ENCODE measurements at places on chromosomes 12 and 14.
A peak's percentile ranks its signal among the peaks of the same experiment; 100 is the strongest.

DNA sequence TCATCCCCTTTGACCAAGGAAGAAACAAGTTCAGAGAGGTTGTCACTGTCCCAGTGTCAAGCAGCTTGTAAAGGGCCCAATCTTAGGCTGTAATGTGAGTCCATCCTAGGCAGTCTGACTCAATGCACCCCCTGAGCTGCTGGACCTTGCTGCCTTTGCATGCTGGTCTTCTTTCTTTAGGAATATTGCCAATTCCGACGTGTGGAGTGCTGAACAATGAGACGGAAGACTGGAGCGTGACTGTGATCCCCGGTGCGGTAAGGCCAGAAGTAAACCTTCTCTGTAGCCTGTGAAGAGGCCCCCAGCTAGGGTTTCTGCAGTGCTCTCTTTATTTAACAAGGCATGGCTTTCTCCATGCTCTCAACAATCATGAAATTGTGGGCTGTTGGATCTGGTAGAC lies 963 bp downstream of the TCTN2 start:
- DNase-seq: no peak

DNA sequence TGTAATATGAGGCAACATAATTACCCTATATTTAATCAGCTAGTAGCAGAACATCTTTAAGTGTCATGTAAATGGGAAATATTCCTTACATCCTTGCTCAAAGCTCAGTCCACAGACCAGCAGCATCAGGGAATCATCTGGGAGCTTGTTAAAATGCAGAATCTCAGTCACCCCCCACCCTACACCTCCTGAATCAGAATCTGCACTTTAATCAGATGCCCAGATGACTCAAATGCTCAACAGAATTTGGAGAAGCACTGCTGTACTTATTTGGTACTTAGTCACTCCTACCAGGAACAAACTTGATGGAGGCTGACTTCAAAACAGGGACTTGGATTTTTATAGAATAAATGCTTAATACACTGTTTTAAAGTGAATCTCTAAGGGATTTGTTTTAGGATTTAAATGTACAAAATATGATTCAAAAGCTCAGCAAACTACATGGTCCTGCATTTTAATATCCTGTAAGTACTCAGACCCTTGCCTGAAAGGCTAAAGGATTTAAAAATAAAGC lies 96.5 kb downstream of the ARMH4 start:
- DNase-seq: no peak

DNA sequence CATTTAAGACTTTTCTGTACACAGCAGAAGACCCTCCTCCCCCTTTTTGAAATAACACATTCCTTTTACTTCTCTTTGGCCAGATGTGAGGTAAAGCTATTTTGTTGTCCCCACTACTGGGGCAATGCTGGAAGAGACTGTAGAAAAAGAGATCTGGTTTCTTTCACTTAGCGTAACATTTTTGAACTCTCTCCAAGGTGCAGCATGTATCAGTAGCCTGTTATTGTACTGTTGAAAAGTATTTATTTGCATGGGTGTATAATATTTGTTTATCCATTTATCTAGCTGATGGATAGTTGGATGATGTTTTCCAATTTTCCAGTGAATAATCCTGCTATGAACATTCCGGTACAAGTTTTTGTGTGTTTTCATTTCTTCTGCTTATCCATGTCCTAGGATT lies 335.2 kb downstream of the SOX5 start:
- DNase-seq: no peak

DNA sequence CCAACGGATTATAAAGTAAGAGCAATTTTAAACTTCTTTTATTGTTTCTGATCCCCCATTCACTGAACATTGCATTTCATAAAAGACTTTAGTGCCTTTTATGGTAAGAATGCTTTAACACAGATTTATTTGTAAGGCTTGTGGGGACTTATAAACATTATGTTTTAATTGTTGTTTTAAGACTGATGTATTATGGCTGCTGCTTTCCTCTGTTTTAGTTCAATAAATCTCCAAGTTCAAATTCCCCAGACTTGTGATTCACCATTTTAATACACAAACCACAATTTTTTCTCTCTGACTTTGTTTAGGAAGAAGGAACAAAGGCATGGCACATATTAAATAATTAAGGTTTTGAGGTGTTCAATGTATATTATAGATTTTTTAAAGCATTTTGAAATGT lies 753.3 kb downstream of the SLC6A15 start:
- no peak for DNase-seq

DNA sequence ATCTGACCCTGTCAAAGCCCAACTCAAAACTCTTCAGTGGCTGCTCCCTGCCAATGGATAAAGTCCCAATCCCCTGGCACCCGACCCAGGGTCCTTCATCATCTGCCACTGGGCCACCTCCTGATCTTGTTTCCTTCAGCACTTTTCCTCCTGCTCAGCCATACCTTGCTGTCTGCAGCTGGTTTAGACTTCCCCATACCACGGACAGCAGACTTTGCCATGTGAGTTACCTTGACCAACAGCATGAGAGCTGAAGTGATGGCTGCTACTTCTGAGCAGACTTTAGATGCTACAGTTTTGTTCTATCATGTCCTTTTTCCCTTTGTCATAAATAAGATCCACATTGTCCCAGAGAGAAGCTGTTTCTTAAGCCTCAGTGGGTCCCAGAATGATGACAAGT lies 33.3 kb upstream of the STON2 start:
- no peak for DNase-seq

DNA sequence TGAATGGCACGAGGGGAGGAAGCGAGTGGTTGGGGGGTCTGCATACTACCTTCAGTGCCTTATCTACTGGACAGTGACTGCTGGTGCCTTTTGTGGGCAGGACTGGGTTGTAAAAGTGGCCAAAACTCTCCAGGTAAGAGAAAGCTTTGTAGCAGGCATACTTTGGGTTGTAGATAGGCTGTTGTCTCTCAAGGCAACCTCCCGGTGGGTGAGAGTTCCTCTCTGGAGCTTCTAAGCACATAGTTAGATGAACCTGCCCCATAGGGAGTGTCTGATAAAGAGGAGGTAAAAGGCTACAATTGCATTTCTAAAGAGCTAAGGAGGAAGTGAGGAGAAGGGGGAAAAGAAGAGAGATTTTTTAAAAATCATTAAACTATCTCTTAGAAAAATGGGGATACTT lies 4.2 kb upstream of the DAD1 start:
- no peak for DNase-seq

DNA sequence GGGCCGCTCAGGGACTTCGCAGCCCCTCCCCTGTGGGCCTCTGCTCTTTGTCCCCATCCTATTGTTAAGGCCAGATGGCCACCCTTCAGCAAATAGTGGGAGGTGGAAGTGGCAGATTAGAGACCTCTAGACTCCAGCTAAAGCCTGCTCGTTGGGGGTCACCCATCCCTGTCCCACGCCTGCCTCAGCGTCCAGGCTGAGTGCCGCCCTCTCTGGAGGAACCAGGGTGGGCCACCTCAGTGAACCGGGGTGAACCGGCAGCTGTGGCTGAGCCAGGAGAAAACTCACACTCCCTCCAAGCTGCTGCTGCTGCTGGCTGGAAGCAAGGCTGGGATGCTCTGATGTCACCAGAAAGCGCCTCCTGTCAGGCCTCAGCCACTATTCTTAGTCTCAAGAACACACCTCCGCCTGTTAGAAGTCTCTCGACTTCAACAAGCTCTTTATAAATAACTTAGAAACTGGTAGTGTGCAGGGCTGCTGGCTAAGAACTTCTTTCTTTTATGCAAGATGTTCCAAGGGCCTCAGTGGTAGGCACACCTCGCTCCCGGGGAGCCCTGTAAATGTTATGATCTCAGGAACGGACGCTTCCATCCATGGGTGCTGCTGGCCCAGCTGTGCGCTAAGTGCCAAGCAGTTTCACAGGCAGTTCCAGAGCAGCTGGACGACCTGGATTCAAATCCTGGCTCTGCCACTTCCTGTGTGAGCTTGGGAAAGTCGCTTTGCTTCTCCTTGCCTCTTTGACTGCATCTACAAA lies 19.8 kb upstream of the TESC start:
- no peak for DNase-seq

- no peak for DNase-seq
Observed at GRCh38 chr14:101253948-101254347, 307.3 kb upstream of the DIO3 start.

DNA sequence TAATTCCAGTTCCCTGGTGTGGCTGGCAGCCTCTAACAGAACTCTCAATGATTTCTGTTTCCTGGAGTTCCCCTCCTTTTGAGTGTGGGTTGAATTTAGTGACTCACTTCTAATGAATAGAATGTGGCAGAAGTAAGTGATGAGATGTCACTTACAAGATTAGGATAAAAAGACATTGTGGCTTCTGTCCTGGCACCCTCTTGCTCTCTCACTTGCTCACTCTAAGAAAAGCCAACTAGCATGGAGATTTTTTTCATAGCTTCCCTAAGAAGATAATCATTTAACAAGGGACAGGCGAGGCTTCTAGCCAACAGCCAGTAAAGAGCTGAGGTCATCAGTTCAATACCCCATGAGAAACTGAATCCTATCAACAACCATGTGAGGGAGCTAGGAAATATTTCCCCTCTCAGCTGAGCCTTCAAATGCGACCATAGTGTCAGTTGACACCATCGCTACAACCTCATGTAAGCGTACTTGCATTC lies 156.7 kb downstream of the TMTC3 start:
- DNase-seq: peak; percentile 70

GRCh38 chr12:124608450-124608870 lies 41.0 kb upstream of the NCOR2 start:
- no peak for DNase-seq

GRCh38 chr14:104513641-104514046 lies 65.9 kb upstream of the C14orf180 start:
- DNase-seq: no peak

- no peak for DNase-seq
Observed at GRCh38 chr14:40248671-40249070, 816.4 kb upstream of the FBXO33 start.

DNA sequence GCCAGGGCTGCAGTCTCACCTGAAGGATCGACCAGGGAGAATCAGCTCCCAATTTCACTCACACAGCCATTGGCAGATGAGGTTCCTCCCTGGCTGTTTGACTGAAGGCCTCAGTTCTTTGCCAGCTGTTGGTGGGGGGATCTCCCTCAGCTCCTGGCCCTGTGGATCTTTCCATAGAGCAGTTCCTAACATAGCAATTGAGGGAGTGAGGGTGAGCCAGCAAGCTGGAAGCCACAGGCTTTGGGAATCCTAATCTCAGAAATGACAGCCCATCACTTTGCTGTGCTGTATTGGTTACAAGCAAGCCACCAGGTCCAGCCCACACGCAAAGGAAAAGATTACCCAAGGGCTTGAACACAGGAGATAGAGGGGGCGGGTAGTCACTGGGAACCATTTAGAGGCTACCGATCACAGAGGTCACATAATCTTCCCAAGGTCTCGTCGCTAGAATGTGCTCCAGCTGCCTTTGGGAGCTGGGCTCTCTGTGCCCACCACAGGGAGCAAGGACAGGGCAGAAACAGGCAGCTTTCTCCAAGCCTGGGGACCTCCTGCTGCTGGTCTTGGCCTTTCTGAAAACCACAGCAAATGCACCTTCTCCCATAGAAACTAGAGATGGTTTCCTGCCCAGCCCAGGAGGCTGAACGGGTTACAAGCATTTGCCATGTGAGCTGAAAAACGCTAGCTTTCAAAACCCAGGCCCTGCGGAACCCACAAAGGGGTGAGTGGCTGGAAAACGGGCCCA lies 4.6 kb upstream of the OTUB2 start:
- DNase-seq: no peak

DNA sequence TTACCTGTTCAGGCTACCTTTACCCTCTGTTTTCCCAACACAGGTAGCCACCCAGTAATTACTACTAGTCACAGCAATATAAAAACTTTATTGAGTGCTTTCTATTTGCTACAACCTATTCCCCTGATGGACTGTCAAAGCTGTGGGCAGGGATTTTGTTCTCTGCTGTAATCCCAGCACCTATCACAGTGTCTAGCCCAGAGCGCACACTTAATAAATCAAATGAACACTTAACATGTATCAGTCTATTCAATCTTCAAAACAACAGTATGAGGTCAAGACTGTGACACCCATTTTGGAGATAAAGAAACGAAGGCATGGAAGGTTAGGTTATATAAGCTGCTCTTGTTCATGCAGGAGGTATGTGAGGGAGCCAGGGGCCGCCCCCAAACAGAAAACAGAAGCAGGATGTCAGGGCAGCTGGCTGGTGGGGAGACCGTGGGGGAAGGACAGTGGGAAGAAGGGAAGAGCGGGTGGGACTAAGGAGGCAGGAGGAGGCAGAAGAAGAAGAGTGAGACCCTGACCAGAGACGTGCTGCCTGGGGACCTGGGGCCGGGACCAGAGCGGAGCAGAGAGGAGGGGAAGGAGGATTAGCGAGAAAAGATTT lies 1.7 kb downstream of the TNFRSF1A start:
- peak; percentile 71 for DNase-seq

- DNase-seq: no peak
Observed at GRCh38 chr14:85915711-85916110, 385.8 kb downstream of the FLRT2 start.

DNA sequence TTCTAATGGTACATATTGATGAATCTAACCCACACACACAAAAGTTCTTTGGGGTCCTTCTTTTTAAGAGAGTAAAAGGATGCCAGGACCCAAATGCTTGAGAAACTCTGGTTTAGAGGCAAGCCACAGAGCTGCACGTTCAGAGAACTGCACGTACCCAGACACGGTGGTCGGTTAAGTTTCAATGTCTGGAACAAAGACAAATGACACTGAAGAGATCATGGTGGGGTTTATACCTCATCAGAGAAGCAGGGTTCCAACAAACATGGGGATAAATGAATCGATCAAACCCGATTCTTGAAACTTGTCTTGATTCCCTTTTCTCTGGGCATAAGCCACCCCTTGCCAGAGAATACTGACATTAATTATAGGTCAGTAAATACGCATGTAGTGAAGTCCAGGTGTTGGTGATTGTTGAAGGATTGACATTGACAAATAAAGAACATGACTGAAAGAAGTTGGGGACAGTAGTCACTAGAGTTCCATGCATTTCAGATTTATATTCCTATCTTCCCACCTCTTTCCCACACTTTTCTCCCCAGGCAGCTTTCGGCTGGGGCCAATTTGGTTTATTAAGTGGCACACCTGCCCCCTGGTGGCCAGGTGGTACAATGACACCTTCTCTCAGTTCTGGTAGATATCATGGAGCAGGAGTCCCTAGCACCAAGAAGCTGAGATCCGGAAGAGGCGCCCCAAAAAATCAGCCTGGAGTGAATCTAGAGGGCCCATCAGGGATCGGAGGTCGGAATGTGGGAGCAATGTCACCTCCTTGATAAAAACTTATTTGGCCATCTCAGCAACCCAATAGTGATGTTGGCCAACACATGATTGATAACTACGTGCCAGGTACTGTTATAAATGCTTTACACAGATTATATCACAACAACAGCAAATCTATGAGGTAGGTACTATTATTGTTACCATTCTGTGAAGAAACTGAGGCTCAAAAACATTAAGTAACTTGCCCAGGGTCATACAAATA lies 17.8 kb upstream of the HDAC7 start:
- peak; percentile 81 for DNase-seq

- DNase-seq: peak; percentile 92
Observed at GRCh38 chr12:56468216-56469006, at the start of gene SPRYD4. SPRYD4 (plus strand) TSS chr12:56468578; CDS start chr12:56468592, 14 bp downstream.

DNA sequence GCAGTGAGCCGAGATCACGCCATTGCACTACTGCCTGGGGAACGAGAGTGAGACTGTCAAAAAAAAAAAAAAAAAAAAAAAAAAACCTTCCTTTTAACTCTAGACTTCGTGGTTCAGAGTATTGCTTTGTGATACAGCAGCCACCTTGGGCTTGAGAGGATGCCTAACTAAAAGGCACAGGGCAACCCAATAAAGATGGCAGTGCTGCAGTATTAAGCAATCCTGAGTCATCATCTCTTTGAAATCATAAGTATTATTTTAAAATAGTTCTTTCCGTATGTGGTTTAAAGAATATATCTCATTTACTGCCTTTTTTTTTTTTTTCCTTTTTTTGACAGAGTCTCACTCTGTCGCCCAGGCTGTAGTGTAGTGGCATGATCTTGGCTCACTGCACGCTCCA lies 116.1 kb downstream of the PLEKHA5 start:
- peak; percentile 26 for DNase-seq
